ENCODE measurements at places on chromosomes 4 and X. TPM values are rescaled to one million over a fixed set of nuclear protein-coding genes. Genes with fewer than 3 reads are reported as not detected.

GRCh38 chrX:57156397-57157049 lies 19.3 kb upstream of the SPIN2A start:
- DNase-seq: no peak

- no peak for DNase-seq
Measured at GRCh38 chr4:166165829-166166420, 292.9 kb downstream of the TLL1 start.

The SLC49A3 gene
- 9.3 TPM for total RNA-seq

- no peak for DNase-seq
Measured at GRCh38 chr4:142350871-142351270, 495.2 kb downstream of the INPP4B start.

The ADH1A gene
- total RNA-seq: 2.0 TPM

The NOX1 gene
- total RNA-seq: not detected

GRCh38 chr4:139556071-139556723 lies at the start of gene SETD7:
SETD7 (minus strand) TSS chr4:139556219; CDS start chr4:139556137, 82 bp downstream.
- DNase-seq: peak; percentile 92

The DDX3X gene
- 310 TPM for total RNA-seq
